ENCODE measurements at places on chromosomes 3 and 15.
A peak's percentile ranks its signal among the peaks of the same experiment; 100 is the strongest.

DNA sequence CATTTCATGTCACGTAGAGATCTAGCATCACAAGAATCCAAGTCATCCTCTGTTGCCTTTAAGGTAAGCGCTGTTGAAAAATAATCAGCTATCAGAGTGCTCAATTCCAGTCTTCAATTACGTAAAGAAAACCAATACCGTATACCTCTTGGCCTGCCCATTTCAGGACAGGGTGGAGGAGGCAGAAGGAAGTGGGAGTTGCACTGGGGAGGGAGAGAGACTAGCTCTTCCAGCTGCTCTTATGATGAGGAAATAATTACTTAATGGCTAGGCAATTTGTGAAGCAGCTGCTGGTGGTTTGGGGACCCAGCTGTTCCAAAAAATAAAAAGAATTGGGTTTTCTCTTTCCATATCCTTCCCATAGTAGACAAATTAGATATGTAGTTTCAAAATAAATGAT lies 365.8 kb upstream of the MCTP2 start:
- no peak for DNase-seq

DNA sequence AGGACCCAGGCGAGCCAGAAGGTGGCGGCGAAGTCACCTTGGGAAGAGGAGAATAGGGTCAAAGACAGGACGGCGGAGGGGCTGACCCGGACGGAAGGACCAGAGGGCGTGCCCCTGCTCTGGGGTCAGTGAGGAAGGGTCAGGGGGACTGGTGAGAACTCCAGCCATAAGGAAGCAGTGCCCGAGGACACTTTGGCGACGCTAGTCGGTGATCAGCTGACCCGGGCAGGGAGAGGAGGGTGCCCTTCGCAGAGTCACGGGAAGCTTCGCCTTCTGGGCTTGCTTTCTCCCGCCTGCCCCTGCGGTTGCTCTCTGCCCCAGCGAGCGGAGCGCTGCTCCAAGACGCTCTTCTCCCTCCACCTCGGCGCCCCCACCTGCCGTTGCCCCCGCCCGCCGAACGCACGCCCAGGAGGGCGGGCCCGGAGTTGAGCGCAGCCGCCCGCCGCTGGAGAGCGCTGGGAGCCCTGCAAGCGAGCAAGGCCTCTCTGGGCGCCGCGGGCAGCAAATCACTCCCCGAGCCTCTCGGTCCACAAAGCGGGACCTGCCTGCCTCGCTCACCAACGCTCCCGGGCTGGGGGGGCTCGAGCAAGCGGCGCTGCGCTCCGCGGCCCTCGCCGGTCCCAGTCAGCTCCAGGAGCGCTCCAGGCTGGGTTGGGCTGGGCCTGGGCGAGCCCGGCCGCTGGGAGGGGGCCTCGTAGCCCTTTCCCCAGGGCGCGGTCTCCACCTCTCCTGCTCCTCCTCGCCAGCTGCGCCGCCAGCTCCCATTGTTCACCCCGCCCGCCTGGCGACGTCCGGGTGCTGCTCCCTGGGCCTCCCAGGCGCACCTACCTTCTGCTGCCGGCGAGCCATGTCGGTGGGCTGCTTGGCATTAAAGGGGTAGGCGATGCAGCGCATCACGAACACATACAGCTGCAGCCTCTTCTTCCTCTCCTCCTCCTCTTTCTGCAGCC lies 1.2 kb downstream of the CADPS start:
- DNase-seq, result no peak

- DNase-seq, result no peak
Measured at GRCh38 chr3:195080571-195081151, 190.3 kb downstream of the XXYLT1 start.

DNA sequence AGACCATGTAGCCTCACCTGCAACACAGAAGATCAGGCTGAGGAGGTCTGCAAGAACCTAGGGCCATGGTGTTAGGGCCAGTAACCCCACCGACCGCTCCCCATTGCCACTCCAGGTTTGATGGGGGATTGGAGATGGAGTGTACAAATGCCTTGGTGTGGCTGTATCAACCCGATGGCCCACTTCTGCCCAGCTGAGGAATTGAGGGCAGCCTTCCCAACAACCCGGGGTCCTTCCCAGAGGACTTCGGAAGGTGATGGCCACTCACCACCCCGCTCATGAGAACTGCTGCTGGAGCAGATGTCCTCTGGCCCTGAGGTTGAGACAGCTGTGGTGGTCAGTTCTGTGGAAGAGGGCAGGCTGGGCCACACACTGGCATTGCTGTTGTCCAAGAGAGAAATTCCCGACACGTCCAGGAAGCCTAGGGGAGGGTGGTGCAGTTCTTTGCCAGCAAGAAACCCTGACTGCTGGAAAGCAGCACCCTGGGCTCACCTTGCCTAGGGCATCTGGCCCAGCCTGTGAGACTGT lies 8.9 kb downstream of the GORASP1 start:
- no peak for DNase-seq

GRCh38 chr3:151281671-151282324 lies 3.5 kb upstream of the P2RY14 start:
- DNase-seq, result no peak

DNA sequence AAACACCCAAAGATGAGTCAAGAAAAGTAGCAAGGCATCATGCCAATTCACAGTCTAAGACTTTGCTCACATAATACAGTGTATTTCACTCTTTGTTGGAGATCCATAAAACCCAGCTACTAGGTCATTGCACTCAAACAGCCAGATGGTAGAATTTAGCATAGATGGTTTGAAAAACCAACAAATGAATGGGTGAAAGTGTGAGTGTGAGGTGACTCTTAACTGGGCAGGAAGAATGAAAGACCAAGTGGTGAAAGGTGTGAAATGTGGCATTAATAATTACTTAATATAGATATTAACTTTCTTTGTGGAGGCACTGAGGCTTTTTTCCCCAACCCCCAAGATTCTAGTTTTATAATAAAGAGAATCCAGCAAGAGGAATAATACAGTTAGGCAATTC lies 159.5 kb downstream of the SQOR start:
- no peak for DNase-seq

- DNase-seq, result no peak
Measured at GRCh38 chr3:32303399-32303747, 64.9 kb downstream of the CMTM8 start.

DNA sequence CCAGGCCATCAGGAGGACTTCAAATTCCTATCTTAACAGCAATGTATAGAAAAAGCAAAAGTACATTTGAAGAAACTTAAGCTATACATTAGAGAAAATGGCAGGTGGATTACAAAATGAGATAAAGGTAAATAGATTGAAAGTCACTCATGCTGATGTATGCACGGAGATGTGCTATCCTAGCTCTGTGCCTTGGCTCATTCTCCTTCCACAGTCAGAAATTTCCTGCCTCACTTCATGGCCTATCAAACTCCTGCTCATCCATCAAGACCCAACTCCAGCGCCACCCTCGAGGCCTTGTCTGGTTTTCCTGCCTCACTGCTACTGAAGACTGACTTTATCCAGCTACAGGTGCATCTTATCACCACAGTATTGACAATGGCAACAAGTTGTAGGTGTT lies 72.9 kb downstream of the NSMCE3 start:
- DNase-seq, result no peak

GRCh38 chr15:40310001-40310959 lies 2.5 kb upstream of the PLCB2 start:
- DNase-seq, result peak; percentile 46

DNA sequence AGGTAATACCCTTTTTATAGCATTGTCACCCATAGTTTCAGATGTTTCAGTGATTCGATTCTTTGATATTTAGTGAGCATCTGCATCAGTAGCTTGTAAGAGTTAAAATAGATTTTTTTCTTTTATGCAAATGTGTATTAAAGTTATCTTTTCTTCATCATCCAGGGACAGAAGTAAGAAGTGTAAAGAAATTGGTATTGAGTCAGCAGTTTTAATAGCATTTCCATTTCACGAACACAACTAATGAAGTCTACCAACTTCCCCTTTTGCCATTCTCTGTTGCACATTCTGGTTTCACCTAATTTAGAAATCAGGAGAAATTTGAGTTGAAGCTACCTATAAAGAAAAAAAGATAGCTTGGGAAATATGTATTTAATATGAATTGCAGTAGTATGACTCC lies 127.9 kb downstream of the ROBO1 start:
- no peak for DNase-seq

DNA sequence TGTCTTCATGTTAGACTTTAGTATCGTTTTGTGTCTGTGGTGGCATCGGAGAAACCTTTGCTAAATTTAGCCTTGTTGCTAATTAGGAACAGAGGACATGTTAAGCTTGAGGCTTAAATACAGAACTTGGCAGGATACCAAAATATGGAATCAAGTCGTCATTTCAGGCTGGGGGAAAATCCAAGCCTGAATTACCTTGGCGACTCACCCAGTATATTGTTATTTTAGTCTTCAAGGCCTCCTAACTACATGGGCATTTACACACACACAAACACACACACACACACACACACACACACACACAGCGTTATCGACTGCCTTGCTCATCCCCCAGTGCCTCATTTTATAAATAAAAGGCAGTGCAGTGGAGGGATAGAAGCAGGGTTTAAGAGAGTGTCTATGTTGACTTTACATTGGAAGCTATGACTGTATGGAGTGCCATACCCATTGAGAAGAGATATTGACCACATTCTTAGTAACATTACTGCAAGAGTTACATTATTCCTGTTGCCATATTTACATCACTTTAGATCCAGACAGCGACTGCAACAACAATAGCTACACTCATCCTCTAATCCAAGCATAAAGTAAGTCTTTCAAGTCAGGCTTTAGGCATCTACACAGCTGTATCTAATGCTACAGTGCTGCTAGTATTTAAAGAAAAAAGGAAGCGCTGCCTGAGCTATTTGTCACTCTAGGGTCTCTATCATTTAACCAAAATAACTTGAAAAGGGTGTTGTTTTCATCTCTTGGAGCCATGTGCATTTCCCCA lies 210.8 kb upstream of the SEMA6D start:
- DNase-seq, result no peak

- DNase-seq, result no peak
Measured at GRCh38 chr3:14297784-14298236, 104.6 kb upstream of the SLC6A6 start.

DNA sequence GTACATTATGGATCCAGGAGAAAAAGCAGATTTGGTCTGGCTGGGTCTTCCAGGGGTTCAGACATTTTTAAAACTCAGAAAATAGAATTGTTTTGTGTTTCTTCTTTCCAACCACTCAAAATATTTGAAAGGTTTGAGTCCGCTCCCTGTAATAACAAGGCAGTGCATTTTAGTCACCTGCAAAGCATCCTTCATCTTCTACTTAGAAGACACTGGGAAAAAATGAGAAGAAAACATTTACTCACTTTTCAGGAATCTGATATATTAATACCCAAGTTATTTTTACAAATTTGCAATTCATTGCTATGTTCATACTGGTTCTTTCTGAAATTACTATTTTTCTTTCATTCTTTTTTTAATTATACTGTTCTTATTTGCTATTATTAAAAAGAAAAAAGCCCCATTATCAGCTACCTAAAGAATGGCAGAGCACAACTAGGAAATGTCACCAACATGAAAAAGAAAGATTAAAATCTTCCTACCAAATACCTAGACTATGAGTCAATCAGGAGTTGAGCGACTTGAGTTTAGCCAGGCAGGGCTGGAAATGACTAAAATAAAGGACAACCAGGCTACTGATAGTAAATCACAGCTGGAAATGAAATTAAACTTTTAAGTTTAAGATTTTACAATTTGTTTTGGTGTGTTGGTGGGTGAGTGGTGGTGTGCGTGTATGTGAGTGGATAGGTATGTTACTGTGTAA lies 280.3 kb upstream of the THBS1 start:
- no peak for DNase-seq

- no peak for DNase-seq
Measured at GRCh38 chr3:52106951-52107611, 47.1 kb downstream of the POC1A start.

- no peak for DNase-seq
Measured at GRCh38 chr3:146507331-146508120, 36.9 kb downstream of the PLSCR1 start.

GRCh38 chr15:32774022-32774421 lies 56.2 kb downstream of the GREM1 start:
- no peak for DNase-seq

- no peak for DNase-seq
Measured at GRCh38 chr3:81931265-81932251, 170.1 kb upstream of the GBE1 start.

DNA sequence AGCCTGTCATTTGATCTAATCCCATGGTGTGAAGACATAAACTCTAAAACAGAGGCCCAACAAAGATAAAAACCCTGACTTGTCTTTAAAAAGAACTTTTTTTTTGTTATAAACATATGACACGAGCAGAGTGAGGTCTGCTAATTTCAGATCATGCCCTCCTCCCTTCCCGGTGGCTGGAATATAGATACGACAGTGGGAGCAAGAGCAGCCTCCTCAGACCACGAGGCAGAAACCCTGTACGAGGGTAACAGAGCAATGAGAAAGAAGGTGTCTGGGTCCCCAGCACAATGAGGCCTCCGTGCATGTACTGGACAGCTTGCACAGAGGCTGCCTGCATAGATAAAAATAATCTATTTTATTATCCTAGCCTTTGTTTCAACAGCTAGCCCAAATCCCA lies 5.8 kb downstream of the TPRA1 start:
- DNase-seq, result no peak

- no peak for DNase-seq
Measured at GRCh38 chr15:90449206-90449735, 61.2 kb downstream of the IQGAP1 start.

All from activated effector memory CD4-positive, alpha-beta T cell treated with Interleukin-2 at 50 U/mL for 16 hours (primary cell).